ENCODE measurements at places on chromosomes 6 and 20.

- no peak for DNase-seq
These were observed 294.3 kb upstream of the BMP2 start for GRCh38 chr20:6473197-6473596.

GRCh38 chr6:3534599-3534998 is 77.7 kb upstream of the SLC22A23 start:
- DNase-seq, result no peak

GRCh38 chr6:18441251-18441979 is 54.3 kb downstream of the RNF144B start:
- DNase-seq, result no peak

GRCh38 chr20:50309280-50309763 is 118.7 kb downstream of the CEBPB start:
- DNase-seq, result no peak

DNA sequence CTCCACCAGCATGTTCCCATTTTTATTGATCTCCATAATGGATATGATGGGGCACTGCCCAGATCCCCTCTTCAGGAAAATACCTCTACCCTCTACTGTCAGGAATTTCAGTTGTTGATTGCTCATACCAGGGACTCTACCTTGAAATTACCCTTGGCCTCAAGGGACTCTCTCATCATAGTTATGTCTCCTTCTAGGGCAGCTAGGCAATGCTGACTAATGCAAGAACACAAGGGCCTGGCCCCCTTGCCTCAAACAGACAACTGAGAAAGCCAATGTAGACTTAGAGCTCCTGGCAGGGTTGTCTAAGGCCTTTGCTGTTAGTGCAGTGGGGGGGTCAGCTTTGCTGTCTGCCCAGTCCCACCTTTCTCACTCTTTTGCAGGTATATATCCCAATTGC is 493.1 kb downstream of the BTBD3 start:
- no peak for DNase-seq

GRCh38 chr20:3092611-3093379 is 8.3 kb upstream of the AVP start:
- peak; percentile 27 for DNase-seq

GRCh38 chr6:15515226-15515625 is 147.6 kb downstream of the DTNBP1 start:
- no peak for DNase-seq

- no peak for DNase-seq
These were observed 22.3 kb downstream of the GGTLC1 start for GRCh38 chr20:23966298-23966697.

GRCh38 chr20:9053108-9053507 is 15.8 kb upstream of the PLCB4 start:
- no peak for DNase-seq

DNA sequence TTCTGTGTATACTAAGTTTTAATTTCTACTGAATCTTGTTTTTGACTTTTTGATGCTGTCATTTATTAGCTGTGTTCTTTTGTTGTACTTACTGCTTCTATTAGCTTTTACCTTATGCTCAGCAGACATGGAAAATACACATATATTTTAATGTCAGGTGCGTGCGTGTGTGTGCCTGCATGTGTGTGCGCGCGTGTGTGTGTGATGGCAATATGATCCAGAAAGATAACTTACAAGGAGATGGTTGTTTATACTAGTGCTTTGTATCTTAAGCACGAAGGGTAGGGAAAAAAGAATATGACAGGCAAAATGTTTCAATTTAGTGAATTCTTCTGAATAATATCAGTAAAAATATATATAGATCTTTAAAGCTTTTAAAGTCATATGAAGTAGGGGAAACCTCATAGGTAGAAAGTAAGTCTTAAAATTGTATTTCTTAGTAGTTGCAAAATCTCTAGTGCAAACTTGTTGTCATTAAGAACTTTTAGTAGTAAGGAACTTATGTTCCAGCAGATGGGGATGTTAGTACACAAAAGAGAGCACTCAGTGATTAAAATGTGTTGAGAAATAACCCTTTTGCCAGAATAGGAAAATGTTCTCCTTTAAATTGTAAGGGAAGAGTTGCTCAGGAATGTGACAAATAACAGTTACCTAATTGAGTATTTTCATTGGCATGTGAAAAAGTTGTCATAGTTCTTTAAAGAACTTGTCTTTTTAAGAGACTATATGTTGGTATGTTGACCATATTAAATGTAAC is 13.2 kb downstream of the QKI start:
- DNase-seq, result no peak

DNA sequence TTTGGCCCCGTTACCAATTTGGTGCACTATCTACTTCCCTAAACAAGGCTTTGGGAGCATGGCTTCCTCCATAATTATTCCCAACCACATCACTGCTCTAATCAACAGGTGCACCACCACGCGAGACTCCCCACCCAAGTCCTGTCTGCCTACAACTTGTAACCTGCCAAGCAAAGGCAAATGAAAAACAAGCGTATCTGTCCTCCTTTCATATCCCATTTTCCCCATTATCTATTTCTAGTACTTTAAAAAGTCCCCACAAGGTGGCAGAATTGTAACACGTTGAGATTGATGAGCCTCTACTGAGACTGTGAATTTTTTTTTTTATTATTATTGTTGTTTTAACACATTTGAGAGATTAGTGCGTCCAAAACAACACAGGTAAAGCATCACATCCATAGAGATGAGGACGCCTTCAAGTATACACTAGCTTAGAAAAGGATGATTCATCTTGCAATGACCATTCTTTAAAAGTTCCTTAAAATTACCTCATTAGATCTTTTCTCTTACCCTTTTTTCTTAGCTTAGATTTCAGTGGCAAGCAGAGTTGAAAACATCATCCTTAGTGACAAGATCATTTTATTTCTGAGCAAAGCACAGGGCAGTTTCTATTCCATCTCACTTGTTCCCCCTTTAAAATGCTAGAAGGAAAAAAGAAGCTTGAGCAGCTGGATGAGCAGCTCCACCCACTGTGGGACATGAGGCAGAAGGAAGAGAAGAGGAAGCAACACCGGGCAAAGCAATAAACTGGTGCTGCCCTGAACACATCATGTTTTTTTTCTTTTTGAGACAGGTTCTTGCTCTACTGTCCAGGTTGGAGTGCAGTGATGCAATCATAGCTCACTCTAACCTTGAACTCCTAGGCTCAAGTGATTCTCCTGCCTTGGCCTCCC is 210.8 kb downstream of the ARHGAP18 start:
- DNase-seq, result no peak

DNA sequence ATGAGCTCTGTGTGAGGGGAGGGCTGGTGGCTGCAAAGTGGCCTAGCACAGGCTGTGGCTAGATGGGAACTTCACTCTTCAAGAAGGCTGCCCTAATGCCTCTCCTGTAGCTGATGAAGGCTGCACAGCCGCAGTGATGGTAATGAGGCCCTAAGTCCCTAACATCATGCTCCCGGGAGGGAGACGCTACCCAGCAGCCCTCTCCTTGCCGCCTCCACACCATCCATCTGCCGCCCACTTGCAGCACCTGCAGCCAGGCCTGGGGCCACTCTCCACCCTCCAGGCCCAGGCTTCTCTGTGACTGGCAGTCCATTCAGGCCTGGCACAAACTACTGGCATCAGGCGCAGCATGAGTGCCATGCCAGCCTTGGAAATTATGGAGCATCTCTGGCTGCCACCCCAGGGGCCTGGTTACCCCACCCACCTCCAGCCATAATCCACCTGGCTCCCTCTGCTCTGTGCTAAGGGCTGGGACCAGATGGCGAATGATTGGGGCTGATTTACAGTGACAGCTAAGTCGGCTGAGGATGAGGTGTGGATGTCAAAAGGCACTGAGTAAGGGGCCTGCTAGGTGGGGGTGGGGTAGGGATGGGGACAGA is 284.2 kb downstream of the LRFN2 start:
- no peak for DNase-seq

- no peak for DNase-seq
These were observed 32.7 kb upstream of the SAMHD1 start for GRCh38 chr20:36984257-36984638.

GRCh38 chr20:44023515-44024371 is 109.1 kb downstream of the TOX2 start:
- no peak for DNase-seq

- DNase-seq, result no peak
These were observed 116.2 kb downstream of the GMDS start for GRCh38 chr6:2129182-2129621.

GRCh38 chr20:49961413-49961812 is 21.4 kb upstream of the SNAI1 start:
- no peak for DNase-seq

- DNase-seq, result no peak
These were observed 987.5 kb downstream of the HACE1 start for GRCh38 chr6:103872233-103872632.

DNA sequence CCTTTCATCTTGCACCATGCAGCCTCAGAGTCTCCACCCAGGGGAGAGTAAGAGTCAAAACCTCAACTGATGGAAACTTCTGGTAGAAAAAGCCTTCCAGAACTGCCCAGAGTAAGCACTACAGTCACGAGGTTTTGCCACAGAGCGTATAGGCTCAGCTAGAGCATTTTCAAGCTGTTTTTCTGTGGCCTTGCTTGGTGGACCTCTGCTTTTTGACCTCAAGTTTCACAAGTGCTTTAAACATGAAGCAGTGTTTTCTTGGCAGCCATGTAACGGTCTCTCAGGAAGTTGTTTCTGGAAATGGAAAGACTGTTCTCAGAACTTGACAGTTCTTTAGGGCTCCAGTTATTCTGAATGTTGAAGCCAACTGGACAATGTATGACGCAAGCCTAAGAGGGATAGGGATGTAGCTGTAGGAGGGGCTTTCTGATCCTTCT is 146.5 kb downstream of the ZDHHC14 start:
- DNase-seq, result no peak

GRCh38 chr6:134873500-134874388 is 76.2 kb downstream of the ALDH8A1 start:
- no peak for DNase-seq

- no peak for DNase-seq
These were observed 34.9 kb upstream of the LOC128125822 start for GRCh38 chr6:63537201-63537958.

GRCh38 chr6:111427341-111428116 is 55.5 kb downstream of the REV3L start:
- peak; percentile 71 for DNase-seq

GRCh38 chr6:160132776-160133338 is 11.2 kb downstream of the SLC22A1 start:
- no peak for DNase-seq

DNA sequence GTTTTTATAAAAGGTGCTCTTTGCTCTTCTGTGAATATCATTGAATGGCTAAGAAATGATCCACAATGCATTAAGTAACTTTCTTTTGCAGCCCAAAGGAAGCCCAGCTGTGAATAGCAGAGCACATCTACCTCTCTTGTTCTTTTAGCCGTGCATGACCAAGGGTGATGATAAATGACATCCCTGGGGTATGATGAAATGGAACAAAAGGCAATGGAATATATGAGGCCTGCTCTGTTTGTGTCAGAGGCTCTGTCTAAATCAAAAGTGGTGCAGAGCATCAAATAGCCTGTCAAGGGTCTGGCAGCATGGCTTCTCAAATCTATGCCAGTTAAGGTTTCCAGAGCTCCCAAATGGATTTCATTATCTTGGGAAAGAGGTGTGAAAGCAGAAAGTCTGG is 362.6 kb upstream of the RNF217 start:
- DNase-seq, result no peak

- DNase-seq, result peak; percentile 60
These were observed 968 bp downstream of the PHF3 start for GRCh38 chr6:63636518-63637021.

DNA sequence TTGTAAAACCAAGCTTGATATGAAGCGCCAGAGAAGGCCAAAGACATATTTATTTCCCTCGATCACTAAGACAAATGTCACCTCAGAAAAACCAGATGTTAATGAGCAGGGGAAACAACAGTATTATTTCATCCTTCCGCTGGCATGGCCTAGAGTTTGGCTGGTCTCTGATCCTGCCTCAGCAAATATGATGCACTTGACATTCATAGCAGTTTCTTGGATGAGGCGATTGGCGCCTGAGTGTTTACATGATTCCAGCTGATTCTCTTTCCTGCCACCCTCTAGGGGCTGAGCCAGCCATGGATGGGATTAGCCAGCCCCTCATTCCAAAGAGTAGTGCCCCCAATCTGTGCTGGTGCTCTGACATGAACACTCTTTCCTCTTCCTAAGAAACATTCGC is 67.9 kb downstream of the STMND1 start:
- DNase-seq, result no peak

- DNase-seq, result no peak
These were observed 121.4 kb upstream of the DST start for GRCh38 chr6:56764081-56764566.
